ENCODE measurements at places on chromosomes 7 and 10.
A peak's percentile ranks its signal among the peaks of the same experiment; 100 is the strongest.

DNA sequence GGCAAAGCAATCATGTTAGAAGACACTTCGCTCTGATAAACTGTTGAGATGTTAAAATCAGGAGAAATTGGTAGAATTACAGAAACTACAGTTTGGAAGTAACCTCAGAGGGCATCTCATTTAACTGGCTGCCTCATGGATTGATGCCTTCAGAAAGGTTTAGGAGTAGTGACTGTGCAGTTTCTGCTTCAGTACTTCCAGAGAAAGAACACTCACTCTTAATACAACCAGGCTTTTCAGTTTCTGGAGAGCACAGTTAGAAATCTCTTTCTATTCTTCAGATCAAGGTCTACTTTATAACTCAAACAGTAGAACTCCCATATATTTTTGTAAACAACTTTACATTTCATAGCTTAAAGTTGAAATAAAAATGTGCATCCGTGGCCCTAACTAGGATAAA is 1358.9 kb upstream of the LRRTM3 start:
- DNase-seq, result no peak

DNA sequence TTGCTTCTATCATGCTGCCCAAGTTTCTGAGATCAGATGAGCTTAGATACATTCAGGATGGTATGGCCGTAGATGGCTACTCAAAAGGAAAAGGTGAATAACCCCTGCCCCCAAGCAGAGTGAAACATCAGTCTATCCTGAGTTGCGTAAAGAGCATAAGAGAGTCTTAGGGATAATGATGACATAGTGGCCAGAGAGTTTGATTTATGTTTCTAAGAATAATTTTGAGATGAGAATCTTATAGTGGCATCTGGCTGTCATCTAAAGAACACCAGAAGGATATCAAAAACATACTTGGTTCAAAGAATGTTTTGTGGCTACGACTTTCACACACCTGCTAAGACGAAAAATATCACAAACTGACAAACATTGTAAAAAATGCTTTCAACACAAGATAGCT is 20.6 kb downstream of the PIK3CG start:
- no peak for DNase-seq

DNA sequence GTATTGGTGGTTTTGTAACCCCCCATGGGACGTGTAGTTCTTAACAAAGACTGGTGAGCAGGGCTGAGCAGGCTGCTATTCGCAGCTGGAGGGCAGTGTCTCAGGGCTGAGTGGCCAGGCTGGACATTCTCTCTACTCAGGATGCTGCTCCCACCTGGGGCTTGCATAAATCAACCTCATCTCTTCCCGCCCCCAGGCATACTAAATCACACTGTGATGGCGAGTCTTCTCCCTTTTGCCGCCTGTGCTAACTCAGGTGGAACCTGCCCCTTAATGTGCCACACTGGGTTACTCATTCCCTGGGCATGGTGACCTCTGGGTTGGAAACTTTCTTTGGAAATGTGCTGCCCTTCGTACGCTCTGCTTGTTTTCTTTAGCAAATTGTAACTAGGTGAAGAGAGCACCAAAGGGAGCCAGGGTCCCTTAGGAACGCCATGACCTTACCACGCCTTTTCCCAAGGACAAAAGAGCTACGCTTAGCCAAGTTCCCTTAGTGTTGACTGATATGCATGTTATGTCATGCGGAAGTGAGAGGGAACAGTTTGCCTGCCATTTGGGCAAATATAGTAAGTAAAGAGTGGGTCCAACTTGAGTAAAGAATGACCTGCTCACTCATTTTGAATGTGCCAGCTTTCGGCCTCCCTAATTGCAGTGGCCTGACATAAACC is 40.4 kb upstream of the COBL start:
- no peak for DNase-seq

DNA sequence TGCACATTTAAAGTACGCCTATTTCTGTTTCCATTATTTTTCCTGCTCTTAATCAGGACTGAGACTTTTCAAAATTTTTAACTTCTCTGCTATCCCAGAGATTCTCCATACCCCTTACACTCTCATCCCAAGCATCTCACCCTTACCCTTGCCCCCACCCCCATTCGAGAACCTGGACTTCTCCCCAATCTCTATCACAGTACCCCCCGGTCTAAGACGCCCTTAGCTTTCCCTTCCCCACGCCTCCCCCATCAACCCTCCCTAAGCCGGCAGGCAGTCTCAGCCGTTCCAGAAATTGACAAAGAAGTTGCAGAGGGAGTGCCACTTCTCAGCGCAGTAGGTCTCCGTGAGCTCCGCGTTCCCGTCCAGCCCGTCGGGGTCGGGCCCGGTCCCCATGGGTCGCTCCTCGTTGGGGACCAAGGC is 1.4 kb downstream of the FGFBP3 start:
- DNase-seq, result no peak

GRCh38 chr7:5320802-5321396 is 38.2 kb downstream of the SLC29A4 start:
- DNase-seq, result no peak

DNA sequence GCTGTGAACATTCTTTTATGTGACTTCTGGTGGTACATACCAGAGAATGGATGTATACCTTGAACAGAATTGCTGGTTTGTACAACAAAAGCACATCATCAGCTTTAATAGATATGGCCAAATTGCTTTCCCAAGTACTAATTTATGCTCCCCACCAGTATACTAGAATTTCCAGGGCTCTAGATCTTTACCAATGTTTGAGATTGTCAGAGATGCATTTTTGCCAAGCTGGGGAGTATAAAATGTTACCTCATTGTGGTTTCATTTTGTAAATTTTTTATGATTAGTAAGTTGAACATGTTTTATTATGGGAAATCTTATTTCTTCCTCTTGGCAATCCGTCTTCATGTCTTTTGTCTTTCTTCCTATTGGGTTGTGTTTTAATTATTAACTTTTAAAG is 179.9 kb upstream of the TMEM106B start:
- DNase-seq, result peak; percentile 30

DNA sequence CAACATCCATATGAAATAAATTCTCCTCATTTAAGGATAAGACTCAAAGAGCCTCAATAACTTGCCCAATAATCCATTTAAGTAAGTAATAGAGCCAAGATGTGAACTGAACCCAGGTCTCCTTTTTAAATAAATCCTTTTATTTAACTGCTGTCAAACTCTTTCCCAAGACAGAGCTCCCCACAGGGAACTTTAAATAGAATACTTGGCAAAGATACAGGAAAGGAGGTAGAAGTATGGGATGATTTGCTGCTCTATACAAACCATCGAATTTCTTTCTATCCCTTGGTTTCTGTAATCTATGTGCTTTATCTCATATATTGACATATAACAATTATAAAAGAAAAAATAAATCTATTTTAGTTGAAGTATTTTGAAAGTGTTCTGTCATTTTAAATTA is 295.9 kb downstream of the CSTF2T start:
- no peak for DNase-seq

DNA sequence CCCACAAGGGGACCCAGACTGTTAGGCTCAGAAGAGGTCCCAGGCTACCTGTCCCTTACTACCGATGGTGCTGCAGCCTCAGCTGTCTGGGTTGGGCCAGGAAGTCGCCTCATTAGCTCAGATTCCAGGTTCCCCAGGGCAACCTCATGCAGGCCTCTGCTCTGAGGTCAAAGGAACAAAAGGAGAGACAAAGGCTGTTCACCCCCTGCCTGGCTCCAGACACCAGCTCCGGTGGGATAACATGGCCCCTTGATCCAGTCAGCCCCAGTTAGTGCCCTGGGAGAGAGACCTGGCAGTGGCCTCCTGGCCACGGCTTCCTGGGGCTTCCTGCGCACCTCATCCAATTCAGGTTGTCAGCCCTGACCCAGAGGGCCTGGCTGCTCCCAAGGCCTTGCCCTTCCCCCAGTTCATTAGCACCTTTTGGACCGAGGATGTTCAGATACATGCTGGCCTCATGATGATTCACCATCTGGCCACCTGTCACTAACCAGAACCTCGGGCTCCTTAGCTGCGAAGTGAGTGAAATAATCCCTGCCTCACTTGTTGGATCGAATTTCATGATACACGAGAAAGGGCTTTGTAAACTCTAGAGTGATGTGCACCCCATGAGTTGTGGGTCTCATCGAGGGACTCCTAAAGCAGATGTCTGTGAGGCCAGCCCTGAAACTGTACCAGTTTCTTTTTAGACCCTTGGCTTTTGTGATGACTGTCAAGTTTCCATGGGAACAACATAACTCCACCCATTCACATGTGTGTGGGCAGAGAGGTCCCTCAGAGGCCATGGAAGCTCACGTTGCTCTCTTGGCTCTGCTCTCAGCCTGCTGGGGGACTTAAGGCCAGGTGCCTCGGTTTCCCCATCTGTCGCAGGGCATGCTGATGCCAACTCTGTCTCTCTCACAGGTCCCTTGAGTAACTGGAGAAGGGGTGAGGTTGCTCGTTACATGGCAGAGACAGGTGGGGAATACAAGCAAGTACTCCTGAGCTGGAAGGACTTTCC is 79.5 kb upstream of the PCBD1 start:
- peak; percentile 39 for DNase-seq
